ENCODE measurements at places on chromosomes 1 and 21.

- no peak for DNase-seq
These were observed 873.5 kb downstream of the TTLL7 start for GRCh38 chr1:83125456-83125855.

DNA sequence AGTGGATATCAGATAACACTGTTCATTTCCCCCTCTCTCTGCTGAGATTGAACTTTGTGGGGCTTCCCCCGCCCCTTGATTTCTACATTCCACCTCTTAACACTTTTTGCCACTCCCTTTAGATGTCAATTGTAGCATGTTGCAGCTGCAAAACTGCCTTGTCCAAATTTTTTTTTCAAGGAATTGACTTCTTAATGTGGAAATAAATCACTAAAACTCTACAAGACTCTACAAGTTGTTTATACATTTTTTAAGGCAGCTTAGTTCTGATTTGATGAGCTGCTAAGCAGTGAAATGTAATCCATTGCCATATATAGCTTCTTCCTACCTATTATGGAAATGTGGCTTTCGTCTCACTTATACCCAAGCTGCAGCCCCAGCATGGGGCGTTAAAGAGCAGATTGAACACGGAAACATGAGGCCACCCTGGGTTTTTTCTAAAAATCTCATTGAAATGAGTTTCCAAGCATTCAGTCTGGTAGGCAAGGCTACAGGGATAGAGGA, 132.2 kb downstream of the SYT2 start:
- DNase-seq, result no peak

DNA sequence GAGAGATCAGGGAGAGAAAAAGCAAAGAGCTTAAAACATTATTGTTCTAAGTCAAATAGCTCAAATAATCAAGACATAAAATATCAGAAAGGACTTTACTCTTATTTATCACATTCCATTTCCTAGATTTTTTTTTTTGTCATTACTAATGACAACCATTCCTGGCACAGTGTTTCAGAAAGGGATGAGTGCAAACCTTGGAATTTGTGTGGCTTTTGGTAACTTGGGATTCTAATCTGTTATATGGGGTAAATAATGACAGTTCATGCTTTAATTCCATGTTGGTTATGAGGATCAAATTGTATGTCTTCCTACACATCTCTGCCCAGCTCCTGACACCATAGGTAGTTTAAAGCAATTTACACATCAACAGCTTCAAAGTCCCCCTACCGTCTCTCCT, 358.4 kb upstream of the ADGRL4 start:
- no peak for DNase-seq

DNA sequence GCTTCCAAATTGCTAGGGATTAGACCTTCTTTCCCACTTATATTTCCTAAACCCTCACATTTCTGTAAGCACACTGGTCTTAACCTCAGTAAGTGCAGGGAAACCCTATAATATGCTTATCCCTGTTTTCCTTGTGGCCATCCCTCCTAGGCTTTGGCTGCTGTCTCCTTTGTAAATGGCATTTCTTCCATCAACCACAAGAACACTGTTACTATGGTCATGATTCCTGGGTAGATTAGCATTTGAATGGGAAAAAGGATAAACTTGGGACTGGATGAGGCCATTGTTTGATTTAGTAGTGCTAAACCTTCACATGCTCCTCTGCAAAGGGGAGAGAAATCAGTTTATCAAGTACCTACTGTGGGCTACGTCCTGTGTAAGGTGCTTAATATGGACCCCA, 16.2 kb upstream of the AGO3 start:
- DNase-seq, result no peak

DNA sequence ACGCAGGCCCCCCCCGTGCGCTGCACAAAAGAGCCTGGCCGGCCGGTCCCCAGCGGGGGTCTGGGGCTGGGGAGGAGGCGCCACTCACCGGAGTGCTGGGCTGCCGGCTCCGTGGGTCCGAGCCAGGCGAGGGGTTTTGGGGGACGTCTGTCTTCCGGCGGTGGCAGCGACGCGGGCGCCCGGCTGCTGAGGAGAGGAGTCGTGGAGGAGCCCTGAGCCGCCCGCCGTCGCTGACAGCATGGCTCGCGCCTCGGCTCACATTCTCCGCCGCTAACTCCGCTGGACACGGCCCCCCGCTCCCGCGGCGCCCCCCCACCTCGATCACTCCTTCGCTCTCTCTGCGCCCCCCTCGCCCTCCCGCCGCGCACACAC, 649 bp downstream of the AHDC1 start:
- no peak for DNase-seq

DNA sequence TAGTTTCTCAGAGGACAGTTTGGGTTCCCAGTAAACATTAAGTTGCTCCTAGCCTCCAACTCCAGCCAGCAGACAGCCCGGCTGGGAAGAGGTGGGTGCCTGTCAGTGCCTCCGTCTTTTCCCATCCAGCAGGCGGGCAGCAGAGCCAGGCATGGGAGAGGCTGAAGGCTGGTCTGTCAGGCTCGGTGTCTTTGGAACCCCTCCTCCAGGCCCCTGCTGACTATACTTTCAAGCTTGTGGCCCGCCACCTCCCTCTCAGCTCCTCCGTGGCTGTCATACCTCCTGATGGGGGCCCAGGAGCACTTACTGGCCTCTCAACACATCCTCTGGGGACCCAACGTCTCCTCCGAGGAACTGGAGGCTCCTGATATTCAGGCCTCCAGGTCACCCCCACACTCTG, 140.9 kb downstream of the ACTL8 start:
- no peak for DNase-seq

GRCh38 chr1:110059133-110059863, 11.2 kb downstream of the ALX3 start:
- DNase-seq, result no peak

DNA sequence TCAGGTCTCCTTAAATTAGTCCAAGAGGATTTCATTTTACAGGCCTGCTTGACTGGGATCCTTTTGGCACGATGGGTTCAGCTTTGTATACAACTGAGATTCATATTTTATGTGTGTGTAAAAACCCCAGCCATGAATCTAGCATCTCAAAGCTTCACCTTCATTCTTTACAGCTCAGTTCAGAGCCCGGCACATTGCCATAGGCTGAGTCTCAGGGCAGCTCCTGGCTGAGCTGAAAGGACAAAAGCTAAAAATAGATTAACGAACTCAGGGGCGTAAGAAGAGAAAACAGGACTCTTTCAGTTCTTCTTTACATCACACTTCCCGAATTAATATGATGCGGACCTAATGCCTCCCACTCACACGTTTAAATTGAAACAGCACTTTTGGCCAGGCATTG, 262.8 kb upstream of the PBX1 start:
- DNase-seq, result no peak

DNA sequence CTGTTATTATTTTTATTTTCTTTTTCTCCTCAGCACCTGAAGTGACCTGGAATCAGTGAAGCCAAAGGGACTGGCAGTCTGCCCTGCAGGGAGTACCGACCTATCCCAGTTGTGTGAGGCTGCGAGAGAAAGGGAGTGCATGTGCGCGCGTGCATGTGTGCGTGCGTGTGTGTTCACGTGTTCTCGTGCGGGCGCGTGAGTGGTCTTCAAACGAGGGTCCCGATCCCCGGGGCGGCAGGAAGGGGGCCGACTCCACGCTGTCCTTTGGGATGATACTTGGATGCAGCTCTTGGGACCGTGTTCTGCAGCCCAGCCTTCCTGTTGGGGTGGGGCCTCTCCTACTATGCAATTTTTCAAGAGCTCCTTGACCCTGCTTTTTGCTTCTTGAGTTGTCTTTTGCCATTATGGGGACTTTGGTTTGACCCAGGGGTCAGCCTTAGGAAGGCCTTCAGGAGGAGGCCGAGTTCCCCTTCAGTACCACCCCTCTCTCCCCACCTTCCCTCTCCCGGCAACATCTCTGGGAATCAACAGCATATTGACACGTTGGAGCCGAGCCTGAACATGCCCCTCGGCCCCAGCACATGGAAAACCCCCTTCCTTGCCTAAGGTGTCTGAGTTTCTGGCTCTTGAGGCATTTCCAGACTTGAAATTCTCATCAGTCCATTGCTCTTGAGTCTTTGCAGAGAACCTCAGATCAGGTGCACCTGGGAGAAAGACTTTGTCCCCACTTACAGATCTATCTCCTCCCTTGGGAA, 123.3 kb downstream of the PRDM2 start:
- DNase-seq, result peak; percentile 81

- DNase-seq, result no peak
These were observed 4.2 kb downstream of the TINAGL1 start for GRCh38 chr1:31580513-31580870.

- no peak for DNase-seq
These were observed 47.4 kb upstream of the TSPAN2 start for GRCh38 chr1:115136706-115137105.
